ENCODE measurements at places on chromosomes 7 and 10.

DNA sequence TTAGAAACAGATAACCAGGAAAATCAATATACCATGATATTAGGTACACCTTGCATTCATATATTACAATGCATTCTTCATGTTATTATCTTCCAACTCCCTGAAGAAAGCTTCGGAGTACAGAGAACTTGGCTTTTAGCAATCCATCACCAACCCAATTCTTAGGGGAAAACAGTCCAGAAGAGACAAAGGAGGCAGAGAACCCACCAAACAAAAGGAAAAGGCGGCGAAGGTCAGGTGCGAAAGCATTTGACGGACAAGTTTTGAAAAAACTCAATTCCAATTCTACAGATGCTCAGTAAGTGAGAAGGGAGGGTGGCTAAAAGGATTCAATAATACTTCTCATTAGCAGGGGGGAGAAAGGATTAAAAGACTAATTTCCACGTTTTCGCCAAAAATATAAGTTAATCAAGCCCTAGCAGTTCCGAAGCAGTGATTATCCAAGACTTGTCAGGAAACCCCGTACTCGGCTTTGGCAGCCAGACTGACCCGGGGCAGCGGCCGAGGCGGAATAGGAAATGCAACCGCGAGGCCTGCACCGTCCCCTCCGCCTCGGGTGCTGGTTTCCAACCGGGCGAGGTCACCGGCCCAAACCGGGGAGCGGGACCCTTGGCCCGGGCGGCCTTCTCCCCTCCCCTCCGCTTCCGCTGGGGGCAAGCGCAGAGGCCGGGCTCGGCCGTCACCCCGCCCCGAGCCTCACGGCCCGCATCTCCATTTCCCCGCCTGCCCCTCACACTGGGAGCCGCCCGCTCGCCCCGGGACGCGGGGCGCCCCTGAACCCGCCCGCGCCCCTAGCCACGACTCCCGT is 747 bp downstream of the GDI2 start:
- peak; percentile 5 for DNase-seq

DNA sequence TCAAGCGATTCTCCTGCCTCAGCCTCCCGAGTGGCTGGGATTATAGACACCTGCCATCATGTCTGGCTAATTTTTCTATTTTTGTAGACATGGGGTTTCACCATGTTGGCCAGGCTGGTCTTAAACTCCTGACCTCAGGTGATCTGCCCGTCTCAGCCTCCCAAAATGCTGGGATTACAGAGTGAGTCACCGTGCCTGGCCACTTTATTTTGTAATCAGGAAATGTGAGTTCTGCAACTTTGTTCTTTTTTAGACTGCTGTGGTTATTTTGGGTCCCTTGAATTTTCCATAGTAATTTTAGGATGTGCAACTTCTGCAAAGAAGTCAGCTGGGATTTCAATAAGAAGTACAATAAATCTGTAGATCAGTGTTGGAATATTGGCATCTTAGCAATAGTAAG is 96.8 kb downstream of the CYTH3 start:
- no peak for DNase-seq

DNA sequence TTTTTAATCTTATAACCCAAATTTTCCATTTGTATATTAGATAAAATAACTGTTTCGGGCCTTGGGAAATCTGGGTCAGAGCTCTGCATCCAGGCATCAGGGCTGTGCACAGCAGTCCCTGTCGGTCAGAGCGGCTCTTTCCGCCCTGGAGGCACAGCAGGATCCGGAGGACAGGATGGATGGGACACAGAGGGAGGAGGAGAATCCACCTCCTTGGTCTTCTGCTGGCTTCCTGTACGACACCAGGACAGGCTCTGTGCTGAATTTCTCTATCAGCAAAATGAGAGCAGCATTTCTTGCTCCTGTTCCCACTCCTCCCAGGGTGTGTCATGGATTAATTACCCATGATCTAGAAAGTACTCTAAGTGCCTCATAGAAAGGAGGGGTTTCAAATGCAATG is 254.9 kb downstream of the SKAP2 start:
- no peak for DNase-seq

- no peak for DNase-seq
These were observed 12.6 kb upstream of the PRDX3 start for GRCh38 chr10:119190954-119191785.

GRCh38 chr7:45061806-45062425 is 26.9 kb downstream of the NACAD start:
- no peak for DNase-seq

GRCh38 chr10:81877596-81877995 is 2.6 kb downstream of the NRG3 start:
- DNase-seq, result no peak

GRCh38 chr10:4512671-4513240 is 313.3 kb upstream of the AKR1E2 start:
- no peak for DNase-seq

DNA sequence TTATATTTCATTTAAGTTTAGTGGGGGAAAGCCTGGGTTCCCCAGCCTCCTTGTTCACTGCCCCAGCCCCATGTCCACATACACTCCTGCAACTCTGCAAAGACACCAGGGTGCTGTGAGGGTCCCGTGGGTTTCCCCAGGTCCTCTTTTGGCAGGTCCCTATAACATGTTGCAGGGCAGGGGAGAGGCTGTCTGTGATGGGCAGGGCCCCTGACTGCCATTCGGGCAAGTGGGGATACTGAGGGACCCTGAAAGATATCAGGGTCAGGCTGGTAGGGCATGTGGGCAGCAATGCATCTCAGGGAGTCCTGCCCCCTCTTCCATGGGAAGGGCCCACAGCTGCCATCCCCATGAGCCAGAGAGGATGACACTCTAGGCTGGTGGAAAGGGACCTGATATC is 28.4 kb downstream of the RASGEF1A start:
- no peak for DNase-seq

GRCh38 chr7:80410081-80410480 is 101.8 kb downstream of the GNAT3 start:
- DNase-seq, result no peak

Measured in stimulated activated CD8-positive, alpha-beta memory T cell treated with anti-CD3 and anti-CD28 coated beads, Interleukin-15, amount 100 ng/mL, for 4 hours (primary cell).